ENCODE measurements at places on chromosomes 4 and X. TPM values are rescaled to one million over a fixed set of nuclear protein-coding genes. Genes with fewer than 3 reads are reported as not detected.

DNA sequence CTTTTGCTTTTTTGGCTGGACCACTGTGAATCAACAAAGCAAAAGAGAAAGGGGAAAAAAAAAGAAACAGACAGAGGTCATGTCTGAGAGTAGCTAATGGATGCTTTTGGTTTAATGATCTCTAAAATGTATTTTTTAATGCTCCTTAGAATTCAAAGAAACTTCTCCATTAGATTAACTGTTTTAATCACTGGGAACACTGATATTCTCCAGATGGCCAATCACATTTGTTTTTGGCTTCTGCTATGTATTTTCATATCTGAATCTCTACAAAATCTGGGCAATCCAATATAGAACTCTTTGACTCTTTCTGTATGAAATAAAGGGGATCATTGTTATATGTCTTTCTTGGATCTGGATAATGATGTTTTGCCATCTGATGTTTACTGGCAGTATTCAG, 278.2 kb downstream of the ADGRL3 start:
- no peaks in the 10 kb centered on the region for H3K27me3 ChIP-seq
- H3K4me1 ChIP-seq: no peaks in the 10 kb centered on the region

WWC2 gene
- 51.8 TPM for total RNA-seq

TMEM271 gene
- total RNA-seq: not detected

GRCh38 chrX:118178450-118178849, 61.8 kb upstream of the KLHL13 start:
- H3K27me3 ChIP-seq: no peaks in the 10 kb centered on the region
- no peak overlapping the region for H3K27ac ChIP-seq
- H3K4me3 ChIP-seq: no peak overlapping the region
- peaks cover 8% of the 10 kb centered on the region for H3K4me1 ChIP-seq

GRCh38 chrX:68826113-68826980, 2.5 kb upstream of the EFNB1 start:
- no peak overlapping the region for H3K27ac ChIP-seq
- no peaks in the 10 kb centered on the region for H3K36me3 ChIP-seq
- peaks cover 4% of the 10 kb centered on the region for H3K4me1 ChIP-seq

DNA sequence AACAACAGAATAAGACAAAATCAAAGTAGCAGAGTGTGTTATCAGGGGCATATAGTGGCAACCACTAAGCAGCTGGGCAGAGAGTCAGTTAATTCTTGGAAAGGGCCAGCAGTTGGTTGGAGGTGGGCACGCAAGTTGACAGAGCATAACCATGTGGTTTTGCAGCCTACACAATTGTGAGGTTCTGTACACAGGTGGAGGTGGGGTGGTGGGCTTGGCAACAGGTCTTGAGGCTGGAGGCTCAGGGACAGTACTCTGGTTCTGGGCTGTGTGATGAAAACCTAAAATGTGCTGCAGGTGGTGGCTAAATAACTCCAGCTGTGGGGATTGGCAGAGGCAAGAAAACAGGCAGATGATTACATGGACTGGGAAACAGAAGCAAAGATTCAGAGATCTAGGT, 1112.7 kb downstream of the PDHA2 start:
- H3K36me3 ChIP-seq: no peaks in the 10 kb centered on the region
- H3K27ac ChIP-seq: no peak overlapping the region
- no peaks in the 10 kb centered on the region for H3K27me3 ChIP-seq
- H3K4me1 ChIP-seq: no peaks in the 10 kb centered on the region
- H3K4me3 ChIP-seq: no peak overlapping the region

DNA sequence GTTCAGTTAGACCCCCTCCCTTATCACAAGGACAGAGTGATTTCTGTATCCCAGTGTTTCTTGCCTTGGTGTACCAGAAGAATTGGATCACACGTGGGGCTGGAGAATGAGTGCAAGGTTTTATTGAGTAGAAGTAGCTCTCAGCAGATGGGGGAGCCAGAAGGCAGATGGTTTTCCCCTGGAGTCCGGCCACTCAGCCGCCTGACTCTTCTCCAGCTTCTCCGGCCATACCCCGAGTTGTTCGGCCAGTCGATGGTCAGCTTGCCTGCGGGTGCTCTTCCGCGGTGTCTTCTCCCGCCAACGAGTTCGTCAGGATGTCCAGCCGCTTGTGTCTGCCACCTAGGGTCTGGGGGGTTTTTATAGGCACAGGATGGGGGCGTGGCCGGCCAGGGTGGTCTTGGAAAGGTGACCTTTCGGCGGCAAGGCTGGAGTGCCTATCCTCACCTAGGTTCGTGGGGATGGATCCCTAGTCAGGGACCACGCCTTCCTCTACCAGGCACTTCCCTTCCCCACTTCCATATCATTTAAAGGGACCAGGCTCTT, 14.5 kb downstream of the GAB1 start:
- H3K4me1 ChIP-seq: peaks cover 17% of the 10 kb centered on the region
- peak overlapping the region; percentile 51 for H3K27ac ChIP-seq
- no peaks in the 10 kb centered on the region for H3K27me3 ChIP-seq
- H3K4me3 ChIP-seq: no peak overlapping the region
- no peaks in the 10 kb centered on the region for H3K36me3 ChIP-seq
- no peak for DNase-seq

CDX4 gene
- not detected for total RNA-seq

All from endothelial cell of umbilical vein (primary cell).